EH (cell line): ENCODE measurements at places on chromosomes 11 and 22.

- DNase-seq = peak; percentile 84
These were observed 3.7 kb upstream of the POLD4 start for GRCh38 chr11:67356864-67357561.

- DNase-seq = no peak
These were observed 875.8 kb downstream of the BRD1 start for GRCh38 chr22:48951836-48952235.

DNA sequence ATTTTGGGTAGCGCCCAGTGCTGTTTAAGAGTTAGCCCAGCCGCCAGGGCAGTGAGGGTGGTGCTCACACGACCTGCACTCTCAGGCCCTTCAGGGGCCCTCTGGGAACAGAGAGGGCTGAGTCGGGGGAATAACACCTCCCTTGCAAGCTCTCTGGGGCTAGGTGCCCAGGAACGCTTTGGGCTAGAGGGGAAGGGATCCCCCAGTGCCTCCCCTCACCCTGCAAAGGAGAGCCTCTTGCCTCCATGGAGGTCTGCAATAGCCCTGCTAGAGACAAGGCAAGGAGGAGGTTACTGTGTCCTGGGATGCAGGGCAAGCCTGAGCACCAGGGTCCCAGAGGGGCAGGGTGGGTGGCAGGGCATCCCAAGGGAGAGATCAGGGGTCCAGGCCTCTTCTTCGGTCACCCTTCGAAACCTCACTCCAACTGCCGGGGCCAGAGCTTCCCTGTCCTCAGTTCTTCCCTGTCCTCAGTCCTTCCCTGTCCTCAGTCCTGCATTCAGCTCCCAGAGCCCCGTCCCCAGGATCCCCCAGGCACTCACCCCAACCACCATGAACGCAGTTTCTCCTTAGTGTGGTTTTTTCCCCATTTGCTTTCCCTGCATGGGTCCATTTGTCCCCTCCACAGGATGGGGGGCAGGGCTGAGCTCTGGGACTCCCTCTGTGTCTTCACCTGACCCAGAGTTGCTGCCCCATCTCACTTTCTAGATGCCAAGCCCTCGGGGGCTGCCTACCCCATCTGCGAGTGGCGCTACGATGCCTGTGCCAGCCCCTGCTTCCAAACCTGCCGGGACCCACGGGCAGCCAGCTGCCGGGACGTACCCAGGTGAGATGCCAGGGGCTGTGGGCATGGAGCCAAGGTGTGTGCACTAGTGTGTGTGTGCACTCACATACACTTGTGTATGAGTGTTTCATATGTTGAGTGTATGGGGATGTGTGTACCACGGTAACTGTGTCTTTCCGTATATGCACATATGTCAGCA, 60.8 kb downstream of the OTOG start:
- no peak for DNase-seq

DNA sequence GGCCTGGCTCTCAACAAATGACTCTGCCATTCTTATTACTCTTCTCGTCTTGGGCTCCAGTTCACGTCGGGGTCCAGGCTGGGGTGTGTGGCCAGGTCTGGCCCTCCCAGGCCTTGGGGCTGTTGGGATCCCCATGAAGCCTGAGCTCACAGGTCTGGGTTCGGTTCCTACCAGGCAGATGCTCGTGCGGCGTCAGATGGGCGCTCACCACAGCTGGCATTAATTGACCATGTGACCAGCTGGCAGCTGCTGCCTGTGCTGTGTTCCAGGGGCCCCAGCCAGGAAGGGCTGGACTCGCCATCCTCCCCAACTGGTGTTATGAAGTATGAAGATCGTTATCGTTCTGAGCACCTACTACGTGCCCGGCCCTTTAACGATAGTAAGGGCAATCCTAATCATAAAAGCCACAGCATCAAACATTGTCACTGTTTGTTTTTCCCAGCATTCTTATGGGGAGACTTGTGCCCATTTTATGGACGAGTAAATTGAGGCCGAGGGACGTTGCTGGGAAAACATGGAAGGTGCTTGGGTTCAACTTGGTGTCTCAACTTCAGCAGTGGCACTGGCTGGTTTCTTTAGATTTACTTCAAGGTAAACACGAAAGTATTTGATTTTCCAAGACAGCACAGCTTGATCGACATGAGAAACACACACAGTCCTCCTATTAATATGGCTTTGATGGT, 26.8 kb upstream of the CACNG2 start:
- no peak for DNase-seq

DNA sequence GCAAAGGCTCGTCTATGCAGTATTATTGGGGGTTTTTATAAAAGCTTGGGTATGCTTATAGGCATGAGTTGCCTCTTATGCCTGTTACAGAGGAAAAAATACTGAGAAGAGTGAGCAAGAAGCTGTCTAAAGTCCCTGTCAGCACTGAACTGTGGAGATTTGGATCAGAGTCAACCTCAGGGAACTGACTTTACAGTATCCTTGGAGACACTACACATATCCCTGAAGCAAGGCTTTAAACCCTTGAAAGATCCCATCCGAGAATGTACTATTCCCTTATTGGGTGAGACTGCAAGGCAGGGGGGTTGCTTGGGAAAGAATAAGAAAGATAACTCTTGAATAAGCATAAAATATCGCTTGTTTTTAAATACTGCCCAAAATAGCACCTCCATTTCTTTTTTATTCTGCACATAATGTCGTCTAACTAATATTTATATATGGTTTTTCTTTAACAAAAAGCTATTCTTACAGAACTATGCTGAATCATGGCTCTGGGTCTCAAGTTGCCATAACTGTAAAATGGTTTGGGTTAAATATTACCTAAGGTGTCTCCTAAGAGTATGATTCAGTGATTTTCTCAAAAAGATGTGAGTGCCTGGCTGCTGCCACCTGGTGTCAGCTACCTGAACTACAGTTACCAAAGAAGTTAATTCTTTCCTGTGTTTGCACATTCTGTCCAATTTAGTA, 1062.8 kb downstream of the DLG2 start:
- peak; percentile 41 for DNase-seq

DNA sequence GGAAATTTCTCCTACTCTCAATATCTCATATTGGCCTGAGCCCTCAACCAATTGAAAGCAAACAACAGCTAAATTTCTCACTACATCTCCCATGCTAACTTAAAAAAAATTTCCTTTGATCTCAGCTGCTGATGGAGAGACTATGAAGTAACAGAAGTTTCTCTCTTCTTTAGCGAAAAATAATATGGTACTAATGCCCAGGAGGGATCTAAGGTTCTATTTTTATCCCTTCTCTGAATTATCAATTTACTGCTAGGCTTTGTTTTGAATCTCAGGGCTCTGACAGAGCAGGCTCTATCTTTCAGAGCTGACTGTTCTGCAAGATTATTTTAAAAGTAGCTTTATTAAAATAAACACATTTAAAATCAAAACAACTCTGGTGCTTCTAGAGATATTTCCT, 558.6 kb downstream of the KCNA4 start:
- DNase-seq = no peak

DNA sequence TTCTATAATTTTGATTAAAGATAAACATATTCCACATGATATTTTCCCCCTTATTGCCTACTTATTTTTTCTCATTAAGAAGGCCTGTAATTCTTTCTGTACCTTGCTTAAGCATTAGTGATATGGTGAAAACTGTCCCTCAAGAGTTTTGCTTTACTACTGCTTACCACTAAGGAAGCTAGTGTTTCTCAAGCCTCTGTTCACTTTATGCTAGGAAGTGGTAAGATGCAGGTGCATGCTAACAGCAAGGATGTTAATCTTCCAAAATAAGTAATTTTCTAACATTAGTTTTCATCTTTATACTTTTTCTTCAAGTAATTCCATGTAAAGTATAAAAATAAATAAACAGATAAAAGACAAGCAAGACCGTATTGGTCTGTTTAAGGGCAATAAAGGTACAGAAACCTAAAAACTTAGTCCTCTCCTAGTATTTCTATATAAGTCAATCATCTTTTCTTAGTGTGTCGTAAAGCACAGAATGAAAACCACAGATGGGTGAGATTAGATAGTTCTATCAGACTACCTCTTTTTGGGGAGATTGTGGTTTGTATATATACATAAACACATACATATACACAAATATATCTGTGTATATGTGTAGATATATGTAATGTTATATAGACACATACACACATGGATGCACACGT, 731.0 kb upstream of the CNTN5 start:
- no peak for DNase-seq

DNA sequence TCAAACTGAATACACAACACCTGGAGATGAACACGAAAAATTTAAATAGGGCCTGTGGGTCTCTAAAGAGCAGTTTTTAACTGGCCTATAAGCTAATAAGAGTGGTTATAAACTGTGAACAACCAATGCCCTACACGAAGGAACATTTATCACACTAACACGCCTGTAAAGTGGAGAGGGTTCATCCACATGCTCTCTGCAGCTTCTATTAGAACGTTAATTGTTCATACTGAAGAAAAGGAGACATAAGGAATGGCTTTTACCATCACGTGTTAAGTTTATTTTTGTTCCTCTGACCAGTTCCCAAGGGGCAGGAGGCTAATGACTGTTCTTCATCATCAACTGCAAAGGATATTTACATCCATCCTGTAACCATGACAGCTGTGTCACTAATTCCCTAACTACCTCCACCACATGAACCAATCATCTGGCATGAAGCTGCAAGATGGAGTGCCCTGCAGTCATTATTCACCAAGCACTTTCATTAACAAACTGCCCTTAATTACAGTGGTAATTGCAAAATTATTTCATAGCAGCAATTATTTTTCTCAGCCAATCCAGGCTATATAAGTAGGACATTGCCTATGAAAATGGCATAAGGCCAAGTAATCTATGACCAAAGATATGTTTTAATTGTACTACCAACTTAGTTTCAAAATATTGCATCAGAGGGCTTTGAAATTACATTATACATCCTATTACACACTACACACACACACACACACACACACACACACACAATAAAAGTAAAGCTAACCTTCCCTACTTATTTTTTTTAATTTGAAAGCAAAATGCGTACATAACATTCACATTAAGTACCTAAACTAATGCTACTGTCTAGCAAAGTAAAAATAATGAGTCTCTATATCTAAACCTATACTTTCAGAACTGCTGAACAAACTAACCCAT, 186.7 kb downstream of the CADM1 start:
- peak; percentile 22 for DNase-seq

DNA sequence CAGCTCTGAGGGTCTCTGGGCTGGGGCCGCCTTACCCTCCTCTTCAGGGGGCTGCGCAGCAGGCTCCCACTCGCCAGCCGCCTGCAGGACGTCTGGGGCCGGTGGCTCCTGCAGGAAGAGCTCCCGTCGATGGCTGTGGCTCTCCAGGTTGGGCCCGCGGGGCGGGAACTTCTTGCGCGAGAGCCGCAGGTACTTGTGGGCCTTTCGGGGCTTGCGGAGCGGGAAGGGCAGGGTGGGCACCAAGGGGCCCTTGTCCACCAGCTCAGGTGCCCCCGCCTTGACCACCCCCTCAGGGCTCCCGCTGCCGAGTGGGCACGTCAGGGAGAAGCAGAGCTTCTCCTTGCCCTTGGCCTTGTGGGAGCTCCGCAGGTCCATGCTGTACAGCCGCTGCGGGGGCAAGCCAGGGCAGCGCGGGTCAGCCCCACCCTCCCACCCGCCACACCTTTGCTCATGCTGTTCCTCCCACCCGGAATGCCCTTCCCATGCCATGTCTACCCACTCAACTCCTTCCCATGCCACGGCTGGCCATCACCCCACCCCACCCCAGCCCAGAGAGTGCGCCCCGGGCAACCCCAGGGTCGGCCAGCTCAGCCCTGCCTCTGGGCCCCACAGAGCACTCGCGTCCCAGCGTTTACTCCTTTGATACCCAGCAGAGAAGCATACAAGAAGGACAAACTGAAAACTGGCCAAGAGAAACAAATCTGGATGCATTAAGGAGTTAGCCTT, 18.0 kb downstream of the CBX7 start:
- DNase-seq = no peak

DNA sequence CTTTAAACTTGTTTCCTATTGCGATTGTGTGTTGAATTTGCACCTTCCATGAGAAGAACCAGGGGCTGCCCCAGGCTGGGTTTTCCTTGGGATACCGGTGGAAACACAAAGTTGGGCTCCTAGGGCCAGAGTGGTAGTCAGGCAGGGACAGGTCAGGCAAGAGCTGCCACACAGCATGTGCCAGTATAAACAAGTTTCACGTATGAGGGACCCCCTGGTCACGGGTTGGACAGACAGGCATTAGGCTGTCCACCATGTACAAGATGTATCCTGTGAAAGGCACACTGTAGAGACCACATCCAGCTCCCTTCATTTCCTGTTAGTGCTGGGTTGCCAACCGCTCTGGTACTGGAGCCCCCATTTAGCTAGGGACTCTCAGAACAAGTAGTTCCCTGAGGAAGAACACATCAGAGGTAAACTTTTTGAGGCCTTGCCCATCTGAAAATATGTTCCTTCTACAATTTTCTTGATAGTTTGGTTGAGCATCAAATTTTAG, 8.8 kb downstream of the UPB1 start:
- DNase-seq = no peak

GRCh38 chr22:35882211-35883030, 146.2 kb downstream of the RBFOX2 start:
- DNase-seq = peak; percentile 47

DNA sequence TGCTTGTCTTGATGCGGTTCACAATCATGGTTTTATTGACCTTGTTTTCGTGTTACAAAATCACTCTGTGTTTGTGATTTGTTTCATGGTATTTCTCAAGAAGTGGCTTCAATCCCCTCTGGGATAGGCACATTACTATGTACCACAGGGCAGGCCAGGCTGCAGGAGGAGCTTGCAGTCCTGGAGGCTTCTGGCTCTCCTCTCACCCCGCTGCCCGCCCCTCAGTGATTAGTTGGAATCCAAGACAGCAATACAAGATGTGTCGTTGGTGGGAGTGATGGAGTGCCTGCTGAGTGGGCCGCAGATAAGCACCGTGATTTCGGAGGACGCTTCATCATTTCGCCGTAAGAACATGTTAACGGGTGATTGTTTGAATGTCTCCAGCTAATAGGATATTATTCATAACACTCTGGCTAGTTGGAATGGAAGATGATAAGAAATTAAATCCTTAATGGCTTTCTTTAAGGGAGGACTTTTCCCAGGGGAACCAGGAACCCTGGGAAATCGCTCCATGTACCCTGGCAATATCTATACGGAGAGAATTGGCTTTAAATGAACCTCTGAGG, 384.4 kb downstream of the MIAT start:
- no peak for DNase-seq

- DNase-seq = no peak
These were observed 47.7 kb downstream of the C11orf58 start for GRCh38 chr11:16786131-16786530.

GRCh38 chr11:128569291-128569690, 18.1 kb downstream of the ETS1 start:
- no peak for DNase-seq

- DNase-seq = no peak
These were observed 6.8 kb downstream of the BID start for GRCh38 chr22:17767233-17768065.

DNA sequence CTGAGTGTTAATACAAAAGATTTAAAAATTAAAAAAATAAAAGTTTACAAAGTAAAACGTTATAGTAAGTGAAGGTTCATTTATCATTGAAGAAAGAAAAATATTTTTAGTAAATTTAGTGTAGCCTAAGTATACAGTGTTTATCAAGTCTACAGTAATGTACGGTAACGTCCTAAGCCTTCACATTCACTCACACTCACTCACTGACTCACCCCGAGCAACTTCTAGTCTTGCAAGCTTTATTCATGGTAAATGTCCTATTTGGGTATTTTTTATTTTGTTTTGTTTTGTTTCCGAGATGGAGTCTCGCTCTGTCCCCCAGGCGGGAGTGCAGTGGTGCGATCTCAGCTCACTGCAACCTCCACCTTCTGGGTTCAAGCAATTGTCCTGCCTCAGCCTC, 8.8 kb downstream of the CASTOR1 start:
- DNase-seq = no peak
